Fibroblast of lung (primary cell): ENCODE measurements at places on chromosomes 7 and 10.

DNA sequence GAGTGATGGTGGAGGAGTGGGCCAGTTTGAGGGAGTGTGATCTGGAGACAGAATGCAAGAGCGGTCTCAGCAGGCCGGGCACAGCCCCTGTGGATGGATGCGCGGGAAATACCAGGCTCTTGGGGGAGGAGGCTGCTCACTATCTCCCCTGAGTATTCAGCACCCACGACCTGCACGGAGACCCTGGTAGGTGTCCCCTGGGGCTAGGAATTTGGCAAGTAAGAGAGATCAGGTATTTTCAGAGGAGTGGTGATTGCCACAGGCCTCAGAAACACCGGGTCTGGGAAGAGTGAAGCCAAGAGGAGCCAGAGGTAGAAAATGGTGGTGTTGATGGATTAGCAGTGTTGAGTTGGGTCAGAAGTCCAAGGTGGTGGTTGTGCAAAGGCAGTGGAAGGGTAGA, 426.3 kb downstream of the PAXIP1 start:
- no peak for DNase-seq

- no peak for DNase-seq
Measured at GRCh38 chr7:159310457-159311171, 165.9 kb upstream of the VIPR2 start.

- no peak for DNase-seq
Measured at GRCh38 chr7:80981405-80981804, 62.6 kb upstream of the SEMA3C start.

GRCh38 chr10:4352414-4352961, 473.5 kb upstream of the AKR1E2 start:
- DNase-seq: peak; percentile 86

DNA sequence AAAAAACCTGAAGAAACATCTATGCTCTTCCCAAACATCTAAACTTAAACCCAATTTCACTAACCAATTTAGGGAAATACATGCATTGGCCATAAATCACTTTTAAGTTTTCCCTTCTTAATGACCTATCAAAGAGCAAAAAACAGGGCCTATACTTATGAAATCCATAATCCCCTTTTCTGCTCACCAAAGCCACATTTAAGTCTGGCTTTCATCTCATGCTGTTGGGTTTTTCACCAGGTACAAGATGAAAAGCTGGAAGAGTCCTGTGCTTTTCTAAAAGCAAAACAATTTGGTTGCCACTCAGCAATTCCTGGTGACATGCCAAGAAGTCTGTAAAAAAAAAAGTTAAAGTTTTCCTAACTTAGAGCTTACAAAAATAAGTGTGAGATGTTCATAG, 92.6 kb downstream of the HPSE2 start:
- no peak for DNase-seq
